ENCODE measurements at places on chromosomes 16 and 17.
A peak's percentile ranks its signal among the peaks of the same experiment; 100 is the strongest.

GRCh38 chr17:78923660-78924453 lies 1.3 kb downstream of the TIMP2 start:
- peak; percentile 91 for DNase-seq

DNA sequence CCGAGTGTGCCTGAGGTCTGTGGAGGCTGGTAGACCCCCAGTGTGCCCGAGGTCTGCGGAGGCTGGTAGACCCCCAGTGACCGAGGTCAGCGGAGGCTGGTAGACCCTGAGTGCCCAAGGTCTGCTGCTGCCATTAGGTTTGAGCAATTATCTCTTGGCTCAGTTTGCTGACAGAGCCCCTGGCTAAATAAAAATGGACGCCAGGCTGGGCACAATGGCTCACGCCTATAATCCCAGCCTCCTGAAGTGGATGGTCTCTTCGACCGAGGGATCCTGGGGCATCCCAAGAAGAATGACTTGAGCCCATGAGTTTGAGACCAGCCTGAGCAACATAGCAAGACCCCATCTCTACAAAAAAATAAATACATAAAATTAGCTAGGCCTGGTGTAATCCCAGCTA lies 98.7 kb upstream of the ZNF469 start:
- no peak for DNase-seq

GRCh38 chr17:83152745-83153611 lies 73.6 kb downstream of the METRNL start:
- DNase-seq: peak; percentile 90

- no peak for DNase-seq
Measured at GRCh38 chr17:10598621-10599020, 49.2 kb upstream of the MYH2 start.

DNA sequence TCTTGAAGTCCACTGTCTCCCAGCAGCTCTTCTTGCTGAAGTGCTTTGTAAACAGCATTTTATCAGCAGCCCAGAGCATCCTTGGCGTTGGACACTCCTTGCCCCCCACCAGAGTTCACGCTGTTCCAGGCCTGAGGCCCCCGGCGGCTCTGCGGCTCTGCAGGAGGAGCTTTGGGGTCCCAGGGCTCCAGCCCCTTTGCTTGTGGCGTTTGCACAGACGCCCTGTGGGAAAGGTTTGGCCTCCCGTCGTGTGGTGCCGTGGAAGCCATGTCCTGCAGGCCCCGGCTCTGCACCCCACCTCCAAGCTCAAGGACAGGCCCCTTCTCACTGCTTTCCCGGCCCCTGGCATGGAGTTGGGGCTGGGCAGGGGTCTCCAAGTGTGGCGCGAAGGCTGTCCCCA lies 14.1 kb downstream of the METRNL start:
- no peak for DNase-seq

GRCh38 chr16:11774065-11774626 lies 22.9 kb downstream of the ZC3H7A start:
- no peak for DNase-seq

DNA sequence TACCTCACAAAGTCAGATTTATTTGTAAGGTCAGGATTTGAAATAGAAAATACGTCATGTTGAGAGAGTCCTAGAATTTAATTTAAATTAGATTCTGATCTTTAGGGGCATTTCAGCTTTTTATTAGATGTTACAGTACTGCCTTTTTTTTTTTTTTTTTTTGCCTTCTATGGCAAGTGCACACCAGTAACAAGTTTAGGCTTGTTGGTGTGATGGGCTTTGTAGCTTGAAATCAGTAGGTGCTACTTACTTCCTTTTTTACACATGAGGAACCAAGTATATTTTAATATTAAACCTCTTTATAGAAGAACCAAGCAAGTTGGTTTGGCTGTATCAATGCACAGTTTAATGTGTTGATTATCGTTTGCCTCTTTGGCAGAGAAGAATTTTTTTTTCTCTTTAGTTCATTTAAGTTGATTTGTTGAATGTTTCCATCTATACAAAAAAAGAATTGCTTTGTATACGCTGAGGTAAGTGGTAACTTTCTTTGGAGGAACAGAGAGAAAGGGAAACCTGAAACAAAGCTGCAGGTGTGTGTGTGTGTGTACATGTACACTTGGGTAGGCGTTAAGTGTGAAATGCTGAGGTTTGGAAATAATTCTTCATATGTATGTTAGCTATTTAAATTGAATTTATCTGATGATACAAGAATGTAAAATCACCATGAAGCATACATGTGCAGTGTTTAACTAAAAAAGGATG lies 15.7 kb downstream of the RBL2 start:
- no peak for DNase-seq

- DNase-seq: peak; percentile 94
Measured at GRCh38 chr17:17303010-17303846, at the start of gene NT5M. TSS of gene NT5M (plus strand) at chr17:17303373. CDS start at chr17:17303551, 178 bp downstream.

GRCh38 chr16:67236563-67237395 lies 9.8 kb downstream of the TMEM208 start:
- DNase-seq: peak; percentile 58

DNA sequence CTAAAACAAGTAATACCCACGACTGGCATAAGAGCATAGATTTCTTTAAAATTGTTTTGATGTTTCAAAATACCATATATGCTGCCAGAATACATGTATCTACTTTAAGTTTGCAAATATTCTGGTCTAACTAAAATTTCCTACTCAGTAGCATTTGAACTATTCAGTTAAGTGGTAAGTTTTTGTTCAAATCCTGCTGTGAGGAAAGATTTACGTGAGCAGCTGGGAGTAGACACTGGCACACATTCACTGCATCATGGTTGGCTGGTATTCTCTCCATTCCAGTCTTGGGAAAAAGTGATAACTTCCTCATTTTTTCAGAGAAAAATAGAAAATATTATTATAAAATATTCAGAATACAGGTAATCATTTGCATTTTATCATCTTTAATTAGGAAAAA lies 133.6 kb downstream of the SKAP1 start:
- no peak for DNase-seq

DNA sequence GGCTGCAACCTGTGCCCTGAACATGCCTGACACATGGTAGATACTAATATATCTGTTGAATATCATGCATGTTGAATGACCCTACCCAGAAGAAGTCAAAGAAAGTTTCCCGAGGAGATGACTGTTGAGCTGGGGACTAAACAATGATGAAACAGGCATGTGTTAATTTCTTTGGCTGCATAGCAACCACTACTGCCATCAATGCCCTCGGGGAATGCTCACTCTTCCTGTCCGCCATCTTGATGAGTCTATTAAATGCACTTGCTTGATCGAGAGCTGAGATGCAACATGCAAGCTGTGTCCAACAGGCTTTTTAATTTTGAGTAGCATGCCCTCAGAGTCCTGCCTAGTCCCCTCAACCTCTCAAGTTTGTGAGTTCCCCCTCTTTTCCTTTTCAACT lies 31.3 kb downstream of the GRIN2A start:
- DNase-seq: no peak

- peak; percentile 43 for DNase-seq
Measured at GRCh38 chr16:68369697-68370580, 59.1 kb downstream of the PRMT7 start.

DNA sequence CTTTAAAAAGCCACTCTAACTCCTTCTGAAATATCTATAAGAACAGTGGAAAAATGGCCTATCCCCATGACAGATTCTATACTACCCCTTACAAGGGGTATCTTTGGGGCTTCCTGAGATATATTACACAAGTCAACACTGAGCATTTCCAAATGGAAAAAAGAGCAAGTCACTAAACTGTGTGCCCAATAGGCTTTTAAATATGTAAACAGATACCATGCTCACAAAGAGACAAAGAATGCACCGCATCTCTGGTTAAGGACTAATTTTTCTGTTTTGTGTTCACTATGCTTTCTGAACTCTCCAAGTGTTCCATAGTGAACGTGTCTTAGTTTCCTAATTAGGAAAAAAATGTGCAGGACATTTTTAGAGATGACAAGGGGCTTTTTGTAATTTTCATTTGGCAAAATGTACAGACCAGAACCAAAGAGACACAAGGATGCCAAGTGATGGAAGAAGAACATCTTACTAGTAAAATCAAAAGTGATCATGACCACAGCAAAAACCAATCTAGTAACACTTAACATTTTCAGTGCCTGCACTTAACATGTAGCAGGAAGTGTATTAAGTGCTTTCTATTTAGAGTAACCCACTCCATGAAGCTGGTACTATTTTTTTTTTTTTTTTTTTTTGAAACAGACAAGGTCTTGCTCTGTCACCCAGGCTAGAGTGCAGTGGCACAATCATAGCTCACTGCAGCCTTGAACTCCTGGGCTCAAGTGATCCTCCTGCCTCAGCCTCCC lies 21.5 kb downstream of the MYH11 start:
- DNase-seq: no peak

DNA sequence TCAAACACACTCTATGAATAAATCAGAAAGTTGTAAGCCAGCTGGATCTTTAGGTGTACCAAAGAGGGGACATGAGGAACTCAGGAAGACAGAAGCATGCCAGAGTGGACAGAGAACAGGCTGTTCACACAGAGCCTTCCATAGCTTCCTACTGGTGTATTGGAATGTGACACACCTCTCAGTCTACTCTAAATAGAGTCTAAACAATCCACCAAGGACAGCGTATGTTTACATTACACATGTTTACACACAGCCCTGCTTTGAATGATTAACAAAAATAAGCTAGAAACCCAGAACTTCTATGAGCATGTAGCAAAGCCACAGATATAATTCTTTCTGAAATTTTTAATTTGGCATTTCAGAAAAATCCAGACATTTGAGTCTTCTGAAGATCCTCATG lies 1279.0 kb upstream of the CDH8 start:
- DNase-seq: no peak

GRCh38 chr16:89322321-89323119 lies 105.0 kb downstream of the ZNF778 start:
- DNase-seq: peak; percentile 67

All from Right ventricle myocardium inferior (tissue), 1 donor.